NCI-H1930 (cell line): ENCODE measurements at places on chromosomes 2 and 18.

DNA sequence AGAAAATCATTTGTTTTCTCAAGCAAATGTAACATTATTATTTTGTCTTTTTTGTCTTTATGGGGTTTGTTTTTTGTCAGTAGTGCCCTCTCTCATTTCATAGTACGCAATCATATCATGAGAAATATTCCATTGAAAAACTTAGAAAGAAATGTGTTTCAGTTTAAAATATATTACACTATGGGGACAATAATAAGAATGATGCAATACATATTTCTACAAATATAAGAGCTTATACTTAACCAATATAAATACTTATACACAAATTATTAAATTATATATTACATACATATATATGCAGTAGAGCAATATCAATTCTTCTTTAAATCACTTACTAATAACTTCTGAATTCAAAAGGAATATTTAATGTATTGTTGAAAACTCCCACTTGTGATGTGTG is 13.7 kb downstream of the LRRTM4 start:
- no peak for DNase-seq

DNA sequence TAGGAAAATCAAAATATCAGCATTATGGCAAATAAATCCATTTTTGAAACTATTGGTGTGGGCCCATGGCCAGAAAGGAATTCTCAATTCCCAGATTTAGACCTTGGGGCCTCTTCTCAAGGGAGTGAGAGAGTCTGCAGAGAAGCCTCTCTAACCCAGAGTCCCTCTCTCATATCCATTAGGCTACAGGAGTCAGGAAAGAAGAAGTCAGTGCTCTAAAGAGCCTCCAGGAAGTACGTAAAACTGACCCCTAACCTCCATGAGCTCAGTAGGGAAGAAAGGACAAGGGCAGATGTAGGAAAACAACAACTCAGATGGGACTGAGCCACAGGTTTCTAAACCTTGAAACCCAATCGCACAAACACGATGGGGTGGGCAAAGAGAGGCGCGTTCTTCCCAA is 479.9 kb upstream of the TNP1 start:
- no peak for DNase-seq

DNA sequence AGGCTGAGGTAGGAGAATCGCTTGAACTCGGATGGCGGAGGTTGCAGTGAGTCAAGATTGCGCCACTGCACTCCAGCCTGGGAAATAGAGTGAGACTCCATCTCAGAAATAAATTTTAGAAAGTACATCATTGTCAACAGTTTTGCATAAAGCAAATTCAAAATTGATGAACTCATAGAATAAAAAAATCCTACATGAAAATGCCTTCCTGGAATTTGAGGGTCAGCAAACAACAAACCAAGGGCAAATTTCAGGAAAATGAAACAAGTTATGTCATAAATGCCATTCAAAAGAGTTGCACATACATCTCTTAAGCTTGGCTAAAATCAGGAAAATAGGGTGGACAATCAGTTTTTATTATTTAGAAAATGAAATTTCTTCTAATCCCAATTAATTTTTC is 45.1 kb downstream of the COL5A2 start:
- no peak for DNase-seq

- no peak for DNase-seq
These were observed 143.7 kb downstream of the IRS1 start for GRCh38 chr2:226655871-226656270.

GRCh38 chr2:36456227-36457175 is 100.9 kb downstream of the CRIM1 start:
- no peak for DNase-seq

DNA sequence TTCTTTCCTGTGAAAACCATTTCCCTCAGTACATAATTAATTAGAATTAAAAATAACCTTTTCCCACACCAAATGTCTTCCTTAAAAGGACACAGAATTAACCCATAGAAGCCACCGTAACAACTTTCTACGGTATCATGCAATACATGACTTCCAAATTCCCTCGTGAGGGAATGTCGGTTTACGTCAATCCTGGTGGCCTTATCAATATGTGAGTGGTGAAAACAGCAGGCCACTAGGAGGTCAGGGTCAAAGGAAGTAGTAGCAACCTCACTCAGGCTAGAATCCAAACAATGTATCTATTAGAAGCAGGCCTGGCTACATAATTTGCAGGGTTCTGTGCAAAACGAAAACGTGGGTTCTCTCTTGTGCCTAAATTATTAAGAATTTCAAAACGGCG is 112.2 kb downstream of the GAREM1 start:
- DNase-seq, result no peak

DNA sequence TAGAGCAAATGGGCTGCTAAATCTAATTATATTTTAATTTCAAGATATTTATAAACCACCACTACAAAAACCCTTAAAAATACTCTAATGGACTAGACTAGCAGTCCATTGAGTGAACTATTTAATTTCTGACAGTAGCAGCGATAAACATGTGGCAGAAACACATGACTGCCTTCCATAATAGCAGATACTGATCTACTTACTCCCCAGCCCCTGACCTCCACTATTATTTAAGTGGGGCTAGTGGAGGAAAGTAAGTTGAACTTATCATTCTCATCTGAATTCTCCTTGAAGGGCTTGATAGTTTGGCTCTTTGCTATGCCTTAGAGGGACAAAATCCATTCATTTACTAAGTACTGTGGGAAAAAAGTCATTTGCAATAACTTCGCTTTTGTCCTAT is 90.8 kb downstream of the TTN start:
- no peak for DNase-seq

GRCh38 chr2:238548902-238549462 is 122.3 kb downstream of the ASB1 start:
- DNase-seq, result no peak

DNA sequence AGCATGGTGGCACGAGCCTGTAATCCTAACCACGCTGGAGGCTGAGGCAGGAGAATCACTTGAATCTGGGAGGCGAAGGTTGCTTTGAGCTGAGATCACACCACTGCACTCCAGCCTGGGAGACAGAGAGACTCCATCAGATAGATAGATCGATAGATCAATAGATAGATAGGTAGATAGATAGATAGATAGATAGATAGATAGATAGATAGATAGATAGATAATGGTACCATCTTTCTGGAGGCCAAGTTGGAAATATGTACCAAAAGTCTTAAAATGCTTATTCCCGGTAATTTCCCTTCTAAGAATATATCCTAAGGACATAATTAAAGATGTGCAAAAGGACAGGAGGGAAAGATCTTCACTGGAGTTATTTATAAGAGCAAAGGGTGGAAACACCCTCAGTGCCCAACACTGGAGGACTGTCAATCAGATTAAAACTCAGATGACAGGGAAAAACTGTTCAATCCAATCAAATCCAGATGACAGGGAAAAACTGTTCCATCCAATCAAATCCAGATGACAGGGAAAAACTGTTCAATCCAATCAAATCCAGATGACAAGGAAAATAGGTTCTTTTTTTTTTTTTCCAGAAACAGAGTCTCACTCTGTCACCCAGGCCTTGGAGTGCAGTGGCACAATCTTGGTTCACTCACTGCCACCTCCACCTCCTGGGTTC is 49.0 kb upstream of the UBE2F start:
- no peak for DNase-seq

DNA sequence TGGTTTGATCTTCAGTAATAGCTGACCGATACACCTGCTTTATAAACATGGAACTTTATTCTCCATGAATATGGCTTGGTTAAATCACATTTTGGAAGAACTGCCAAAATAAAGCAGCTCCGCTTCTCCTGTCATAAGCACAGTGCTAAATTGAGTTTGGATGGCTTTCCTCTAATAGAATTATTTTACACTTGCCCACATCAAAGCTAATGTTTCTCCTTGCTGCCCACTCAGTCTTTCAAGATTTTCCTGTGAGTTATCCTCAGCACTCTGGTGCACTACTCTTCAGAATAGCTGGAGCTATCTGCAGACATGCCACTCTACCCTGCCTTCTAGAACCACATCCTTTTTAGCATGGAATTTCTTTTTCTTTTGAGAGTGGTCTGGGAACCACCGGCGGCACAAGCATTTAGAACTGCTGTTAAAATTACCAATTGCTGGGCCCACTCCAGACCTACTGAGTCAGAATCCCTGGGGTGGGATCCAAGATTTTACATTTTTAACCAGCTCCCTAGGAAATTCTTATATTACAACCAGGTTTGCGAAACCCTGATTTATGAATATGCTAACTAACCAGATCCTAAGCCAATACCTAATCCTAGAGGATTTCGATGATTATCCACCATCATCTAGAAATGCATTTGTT is 283.3 kb downstream of the AFF3 start:
- no peak for DNase-seq

GRCh38 chr2:161434118-161434517 is 18.0 kb downstream of the TBR1 start:
- DNase-seq, result no peak

DNA sequence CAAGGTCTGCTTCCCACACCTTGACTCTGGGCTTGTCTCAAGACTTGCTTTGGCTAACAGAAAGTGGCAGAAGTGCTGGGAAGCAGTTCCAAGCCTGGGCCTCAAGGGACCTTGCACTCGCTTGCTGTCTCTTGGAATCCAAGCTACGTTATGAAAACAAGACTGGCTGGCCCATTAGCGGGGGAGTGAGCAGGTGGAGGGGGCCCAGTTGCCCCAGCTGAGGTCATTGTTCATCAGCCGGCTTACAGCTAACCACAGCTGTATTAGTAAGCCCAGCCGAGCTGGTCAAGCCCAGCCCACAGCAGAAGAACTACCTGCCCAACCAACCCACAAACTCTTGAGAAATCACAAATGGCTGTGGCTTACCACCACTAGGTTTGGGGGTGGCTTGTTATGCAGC is 63.1 kb downstream of the MARCO start:
- no peak for DNase-seq

- no peak for DNase-seq
These were observed 35.5 kb upstream of the ALMS1 start for GRCh38 chr2:73350035-73350691.

DNA sequence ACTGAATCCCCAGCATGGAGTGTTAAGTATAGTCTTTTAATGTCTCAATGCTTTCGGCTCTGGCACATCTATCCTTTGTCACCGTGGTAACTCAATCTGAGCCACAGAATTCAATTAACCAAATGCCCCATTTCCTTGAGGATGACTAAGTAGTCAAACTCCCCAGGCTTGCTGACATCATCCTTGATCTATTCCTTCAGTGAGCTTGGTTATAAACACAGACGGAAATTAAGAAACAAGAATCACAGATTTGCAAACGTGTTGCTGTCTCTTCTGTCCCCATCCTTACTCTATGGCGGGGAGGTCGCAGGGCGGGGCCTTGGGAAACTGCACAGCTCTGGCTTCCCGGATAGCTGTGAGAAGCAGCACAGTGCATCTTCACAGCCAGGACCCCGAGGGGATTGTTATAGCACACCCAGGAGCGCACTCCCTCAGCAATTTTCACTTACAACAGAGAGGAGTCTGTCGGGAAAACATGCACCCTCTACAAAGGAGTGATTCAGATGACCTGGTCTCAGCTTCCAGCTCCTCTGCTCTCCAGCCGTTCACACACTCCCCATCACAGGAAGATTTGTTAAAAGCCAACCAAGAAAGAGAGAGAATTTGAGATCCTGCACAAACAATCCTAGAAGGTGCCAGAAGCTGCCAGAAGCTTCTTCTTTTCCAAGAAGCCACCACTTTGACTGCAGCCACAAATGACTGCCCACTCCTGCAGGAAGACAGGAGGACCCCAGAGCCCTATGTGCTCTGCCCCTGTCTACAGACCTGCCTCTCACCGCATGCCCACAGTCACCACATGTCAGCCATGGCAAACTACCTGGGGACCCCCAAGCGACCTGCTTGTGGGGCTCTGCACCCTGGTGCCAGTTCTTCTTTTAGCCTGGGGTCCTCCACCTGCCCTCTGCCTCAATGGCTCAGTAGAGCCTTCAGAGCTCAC is 44.9 kb upstream of the YWHAQ start:
- DNase-seq, result no peak

- DNase-seq, result no peak
These were observed 54.1 kb downstream of the EPB41L5 start for GRCh38 chr2:120066800-120067547.

- DNase-seq, result no peak
These were observed 39.6 kb downstream of the DOCK10 start for GRCh38 chr2:225002656-225003045.

DNA sequence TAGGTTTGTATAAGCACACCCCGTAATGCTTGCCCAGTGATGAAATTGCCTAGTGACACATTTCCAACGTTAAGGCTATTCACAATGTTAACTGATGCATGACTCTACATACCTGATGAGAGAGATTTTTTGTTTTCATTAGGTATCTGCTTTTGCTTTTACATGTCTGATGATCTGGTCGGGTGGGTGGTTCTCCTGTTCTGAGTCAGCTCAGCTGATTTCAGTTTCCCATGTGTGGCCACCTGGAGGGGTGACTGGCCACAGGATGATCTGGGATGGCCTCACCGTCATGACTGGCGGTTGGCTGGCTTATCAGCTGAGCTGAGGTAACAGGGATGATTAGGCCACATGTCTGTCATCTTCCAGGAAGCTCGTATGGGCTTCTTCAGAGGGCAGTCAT is 33.8 kb upstream of the ACYP2 start:
- DNase-seq, result no peak
